ENCODE measurements at places on chromosomes 7 and 10.

DNA sequence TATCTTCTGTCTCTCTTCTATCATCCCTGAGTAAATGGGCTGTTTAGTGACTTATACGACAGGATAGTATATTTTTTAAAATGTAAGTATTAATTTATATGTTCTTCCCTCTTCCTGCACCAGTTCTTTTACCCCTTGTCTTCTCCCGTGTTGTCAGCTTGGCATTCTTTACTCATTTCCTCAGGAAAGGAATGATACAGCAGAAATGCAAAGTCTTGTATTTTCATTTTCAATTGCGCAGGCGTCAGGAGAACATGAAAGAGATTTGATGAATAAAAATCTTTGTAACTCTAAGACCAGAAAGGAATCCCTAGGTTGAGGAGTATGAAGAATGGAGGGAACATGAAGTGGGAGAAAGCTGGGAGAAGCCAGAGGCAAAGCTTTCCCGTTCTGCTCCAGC, 18.8 kb upstream of the VPS41 start:
- no peaks in the 10 kb centered on the region for H3K27me3 ChIP-seq
- no peak overlapping the region for H3K4me3 ChIP-seq
- no peak for DNase-seq
- peaks cover 4% of the 10 kb centered on the region for H3K4me1 ChIP-seq
- no peak overlapping the region for H3K27ac ChIP-seq

GRCh38 chr7:90276033-90276728, 31.2 kb downstream of the CFAP69 start:
- no peaks in the 10 kb centered on the region for H3K27me3 ChIP-seq
- no peak for DNase-seq
- H3K27ac ChIP-seq, result no peak overlapping the region

- no peak overlapping the region for H3K27ac ChIP-seq
- no peaks in the 10 kb centered on the region for H3K36me3 ChIP-seq
- H3K4me1 ChIP-seq, result no peaks in the 10 kb centered on the region
Measured at GRCh38 chr7:1591876-1592275, 22.0 kb upstream of the PSMG3 start.

GRCh38 chr10:101597091-101597900, 9.2 kb downstream of the DPCD start:
- H3K27ac ChIP-seq, result no peak overlapping the region
- H3K4me3 ChIP-seq, result no peak overlapping the region
- peaks cover 7% of the 10 kb centered on the region for H3K4me1 ChIP-seq
- peaks cover 2% of the 10 kb centered on the region for H3K36me3 ChIP-seq
- no peaks in the 10 kb centered on the region for H3K27me3 ChIP-seq
- peak; percentile 37 for DNase-seq

GRCh38 chr10:70759781-70760180, 25.4 kb downstream of the TBATA start:
- no peak overlapping the region for H3K4me3 ChIP-seq
- no peak for DNase-seq
- H3K27ac ChIP-seq, result no peak overlapping the region
- no peaks in the 10 kb centered on the region for H3K36me3 ChIP-seq
- H3K27me3 ChIP-seq, result no peaks in the 10 kb centered on the region

All from neuronal stem cell (in vitro differentiated cells).